ENCODE measurements at places on chromosomes 2 and 18. TPM values are rescaled to one million over a fixed set of nuclear protein-coding genes. Genes with fewer than 3 reads are reported as not detected.
A peak's percentile ranks its signal among the peaks of the same experiment; 100 is the strongest.

The TUBA4B gene
- total RNA-seq: not detected

The ZBTB7C gene
- total RNA-seq: 1.4 TPM

The PLGLB1 gene
- 1.8 TPM for total RNA-seq

The BCL2L11 gene
- 10.8 TPM for total RNA-seq

The FAM228A gene
- 0.31 TPM for total RNA-seq

The SEC11C gene
- 32.8 TPM for total RNA-seq

The C2orf78 gene
- total RNA-seq: not detected

The BOLL gene
- total RNA-seq: not detected

The SLC19A3 gene
- 0.56 TPM for total RNA-seq

The ANKRD29 gene
- 0.48 TPM for total RNA-seq

The C2orf66 gene
- not detected for total RNA-seq

DNA sequence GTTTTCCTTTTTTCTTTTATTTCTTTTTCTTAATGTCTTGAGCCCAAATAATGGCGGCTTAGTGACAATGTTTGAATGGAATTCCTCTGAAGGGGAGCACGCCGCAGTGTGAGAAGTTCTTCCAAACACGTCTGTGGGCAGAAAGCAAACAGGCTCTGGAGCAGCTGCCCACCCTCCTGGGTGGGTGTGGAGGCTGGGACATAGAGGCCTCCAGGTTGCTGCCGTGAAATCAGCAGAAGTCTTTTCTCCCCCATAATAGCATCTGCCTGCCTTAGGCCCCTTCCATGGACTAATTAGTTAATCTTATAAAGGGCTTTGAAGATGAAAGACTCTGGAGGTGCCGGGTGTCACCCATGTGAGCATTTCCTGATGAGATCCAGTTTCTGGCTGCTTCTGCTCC is 213.9 kb downstream of the SH3RF3 start:
- no peak for DNase-seq
- H3K4me3 ChIP-seq: no peak overlapping the region
- H3K27ac ChIP-seq: peak overlapping the region; percentile 30

DNA sequence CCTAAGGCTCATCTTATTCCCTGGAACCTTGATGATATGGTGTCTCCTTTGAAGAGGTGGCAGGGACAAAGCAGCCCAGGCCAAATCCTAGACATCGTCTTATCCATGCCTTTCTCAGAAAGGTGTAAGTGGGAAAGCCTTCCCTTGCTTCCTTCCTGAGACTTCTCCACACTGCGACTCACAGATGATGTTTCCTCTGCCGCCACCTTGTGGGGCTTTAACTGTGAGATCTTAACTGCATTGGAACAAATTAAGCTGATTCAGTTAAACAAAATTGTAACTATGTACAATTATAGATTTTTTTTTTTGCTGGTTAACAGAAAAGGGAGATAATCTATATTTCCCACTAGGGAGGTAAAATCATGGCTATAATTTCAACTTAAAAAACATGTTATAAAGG is 10.0 kb upstream of the GCA start:
- H3K27me3 ChIP-seq: peaks cover 13% of the 10 kb centered on the region
- no peak overlapping the region for H3K4me3 ChIP-seq
- H3K27ac ChIP-seq: no peak overlapping the region
- no peak for DNase-seq
- no peaks in the 10 kb centered on the region for H3K4me1 ChIP-seq

DNA sequence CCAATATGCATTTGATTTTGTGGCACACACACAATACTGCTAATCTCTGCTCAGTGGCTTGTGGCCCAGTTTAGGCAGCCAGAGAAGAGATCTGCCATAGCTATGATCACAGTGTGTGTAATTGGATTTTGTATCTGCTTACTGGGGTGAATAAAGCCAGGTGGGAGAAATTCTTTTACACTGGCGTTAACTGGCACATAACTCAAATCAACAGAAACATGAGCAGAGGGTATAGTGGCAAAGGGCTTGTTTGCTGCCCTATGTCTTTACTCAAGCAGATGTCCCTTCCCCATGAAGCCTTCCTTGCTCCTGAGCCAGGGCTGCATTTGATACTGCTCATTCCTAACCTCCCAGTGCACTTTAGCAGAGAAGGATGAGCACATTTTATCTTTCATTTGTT is 28.5 kb downstream of the STON1 start:
- H3K4me1 ChIP-seq: no peaks in the 10 kb centered on the region
- H3K27me3 ChIP-seq: no peaks in the 10 kb centered on the region
- no peak for DNase-seq
- no peak overlapping the region for H3K27ac ChIP-seq
- no peaks in the 10 kb centered on the region for H3K36me3 ChIP-seq

DNA sequence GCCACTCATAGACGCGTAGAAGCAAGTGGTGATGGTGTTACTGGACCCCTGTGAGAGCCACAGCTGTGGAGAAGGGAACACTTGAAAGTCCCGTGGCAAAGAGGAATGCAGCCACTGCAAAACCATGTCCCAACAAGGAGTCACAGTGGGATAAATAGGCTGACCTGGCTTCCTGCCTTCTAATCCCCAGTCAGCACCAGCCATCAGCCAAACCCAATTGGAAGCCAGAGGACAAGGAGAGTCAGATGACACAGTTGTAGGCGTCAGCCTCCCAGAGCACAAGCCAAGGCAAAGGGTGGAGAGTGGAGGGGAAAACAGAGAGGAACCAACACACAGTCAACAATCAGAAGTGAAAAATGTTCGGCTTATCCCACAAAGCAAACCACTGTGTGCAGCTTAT is 5.5 kb upstream of the CYBRD1 start:
- no peak for DNase-seq
- no peaks in the 10 kb centered on the region for H3K27me3 ChIP-seq
- no peak overlapping the region for H3K4me3 ChIP-seq
- H3K27ac ChIP-seq: no peak overlapping the region
- no peaks in the 10 kb centered on the region for H3K36me3 ChIP-seq
- peaks cover 11% of the 10 kb centered on the region for H3K4me1 ChIP-seq

DNA sequence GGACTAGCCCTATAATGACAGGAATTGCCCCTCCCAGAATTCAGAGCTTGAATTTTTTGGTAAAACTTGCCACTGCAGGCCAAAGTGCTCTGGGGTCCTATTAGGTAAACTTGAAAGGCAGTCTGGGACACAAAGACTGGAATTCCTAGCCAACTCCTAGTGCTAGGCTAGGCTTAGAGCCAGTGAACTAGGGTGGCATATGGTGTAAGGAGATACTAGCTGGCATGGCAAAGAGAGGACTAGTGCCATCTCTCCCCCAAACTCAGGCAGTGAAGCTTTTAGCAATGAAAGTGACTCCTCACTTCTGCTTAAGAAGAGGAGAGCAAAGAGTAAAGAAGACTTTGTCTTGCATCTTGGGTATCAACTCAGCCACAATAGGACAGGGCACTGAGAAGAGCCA is 410.5 kb upstream of the CNTNAP5 start:
- H3K27me3 ChIP-seq: no peaks in the 10 kb centered on the region
- H3K4me3 ChIP-seq: no peak overlapping the region
- H3K27ac ChIP-seq: no peak overlapping the region
- H3K36me3 ChIP-seq: no peaks in the 10 kb centered on the region
- no peak for DNase-seq

GRCh38 chr2:111239581-111240249 is 119.0 kb downstream of the BCL2L11 start:
- H3K4me3 ChIP-seq: no peak overlapping the region
- H3K36me3 ChIP-seq: peaks cover 12% of the 10 kb centered on the region
- peaks cover 11% of the 10 kb centered on the region for H3K4me1 ChIP-seq
- H3K27me3 ChIP-seq: no peaks in the 10 kb centered on the region
- H3K27ac ChIP-seq: no peak overlapping the region

DNA sequence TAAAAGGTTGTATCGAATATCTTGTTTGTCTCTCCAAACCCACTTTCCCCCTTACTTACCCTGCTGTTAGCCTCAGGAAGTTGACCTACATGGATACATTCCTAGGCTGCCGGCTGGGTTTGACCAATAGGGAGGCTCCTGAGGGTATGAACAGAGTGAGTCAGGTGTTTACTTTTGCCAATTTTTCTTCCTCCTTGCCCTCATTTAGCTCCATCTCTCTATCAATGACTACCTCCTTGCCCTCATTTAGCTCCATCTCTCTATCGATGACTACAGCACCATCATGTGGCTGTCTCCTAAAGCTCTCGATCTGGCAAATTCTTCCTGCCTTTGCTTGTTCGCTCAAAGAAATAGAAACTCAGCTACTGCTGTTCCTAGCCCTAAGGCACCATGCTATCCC is 571.9 kb upstream of the CRIM1 start:
- peaks cover 4% of the 10 kb centered on the region for H3K27me3 ChIP-seq
- no peak for DNase-seq
- no peaks in the 10 kb centered on the region for H3K4me1 ChIP-seq
- no peak overlapping the region for H3K27ac ChIP-seq

GRCh38 chr2:159714247-159714930 is 2.1 kb downstream of the MARCHF7 start:
- H3K36me3 ChIP-seq: peaks cover 12% of the 10 kb centered on the region
- H3K27me3 ChIP-seq: no peaks in the 10 kb centered on the region
- no peak for DNase-seq

DNA sequence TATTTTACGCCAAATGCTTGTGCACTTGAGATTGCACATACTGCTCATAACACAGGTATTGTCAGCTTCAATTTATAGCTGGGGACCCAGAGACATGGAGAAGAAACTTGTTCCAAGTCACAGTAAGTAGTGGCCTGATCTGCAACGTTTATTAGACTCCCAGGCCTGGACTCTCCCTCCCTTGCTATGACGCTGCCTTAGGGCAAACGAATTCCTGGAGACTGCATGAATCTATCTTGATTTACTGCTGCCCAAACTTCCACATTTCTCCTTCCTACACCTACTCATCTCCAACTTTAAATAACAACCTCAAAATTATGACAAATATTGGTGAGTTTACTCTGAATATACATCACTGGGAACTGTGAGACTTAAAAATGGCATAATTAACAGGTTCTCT is 145.1 kb upstream of the CCDC195 start:
- H3K36me3 ChIP-seq: peaks cover 2% of the 10 kb centered on the region
- no peak overlapping the region for H3K4me3 ChIP-seq
- peaks cover 4% of the 10 kb centered on the region for H3K4me1 ChIP-seq

- H3K4me1 ChIP-seq: peaks cover 17% of the 10 kb centered on the region
- H3K27me3 ChIP-seq: no peaks in the 10 kb centered on the region
- H3K36me3 ChIP-seq: no peaks in the 10 kb centered on the region
- H3K4me3 ChIP-seq: no peak overlapping the region
Observed at GRCh38 chr2:193847991-193848390, 1653.3 kb upstream of the TMEFF2 start.

DNA sequence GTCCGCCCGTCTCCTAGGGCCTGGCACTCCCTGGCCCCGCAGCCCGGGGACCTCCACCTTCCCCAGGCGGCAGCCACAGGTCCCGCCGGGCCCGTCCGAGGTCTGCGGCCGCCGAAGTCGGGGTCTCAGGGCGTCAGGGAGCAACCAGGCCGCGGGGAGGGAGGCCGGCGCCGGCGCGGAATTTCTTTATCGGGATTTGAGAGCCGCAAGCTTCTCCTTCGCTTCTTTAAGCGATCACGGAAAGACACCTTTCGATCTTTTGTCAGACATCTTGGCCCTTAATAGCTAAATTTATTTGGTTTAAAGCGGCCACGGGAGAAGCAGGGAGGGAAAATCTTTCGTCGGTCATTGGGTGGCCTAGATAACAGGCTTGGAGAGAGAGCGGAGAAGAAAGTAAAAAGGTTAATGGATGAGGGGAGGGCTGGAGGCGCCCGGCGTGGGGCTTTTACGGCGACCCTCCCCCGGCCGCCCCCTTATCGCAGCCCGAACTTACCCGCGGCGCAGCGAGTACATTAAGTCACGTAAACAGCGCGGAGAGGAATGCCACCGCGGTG is 4.3 kb upstream of the GATA6 start:
- peaks cover 70% of the 10 kb centered on the region for H3K27me3 ChIP-seq
- H3K27ac ChIP-seq: no peak overlapping the region
- peaks cover 24% of the 10 kb centered on the region for H3K4me1 ChIP-seq
- DNase-seq: no peak
- H3K4me3 ChIP-seq: peak overlapping the region; percentile 56

- H3K27me3 ChIP-seq: peaks cover 39% of the 10 kb centered on the region
- no peaks in the 10 kb centered on the region for H3K4me1 ChIP-seq
- DNase-seq: no peak
Observed at GRCh38 chr2:175251425-175252041, 70.0 kb upstream of the ATP5MC3 start.

DNA sequence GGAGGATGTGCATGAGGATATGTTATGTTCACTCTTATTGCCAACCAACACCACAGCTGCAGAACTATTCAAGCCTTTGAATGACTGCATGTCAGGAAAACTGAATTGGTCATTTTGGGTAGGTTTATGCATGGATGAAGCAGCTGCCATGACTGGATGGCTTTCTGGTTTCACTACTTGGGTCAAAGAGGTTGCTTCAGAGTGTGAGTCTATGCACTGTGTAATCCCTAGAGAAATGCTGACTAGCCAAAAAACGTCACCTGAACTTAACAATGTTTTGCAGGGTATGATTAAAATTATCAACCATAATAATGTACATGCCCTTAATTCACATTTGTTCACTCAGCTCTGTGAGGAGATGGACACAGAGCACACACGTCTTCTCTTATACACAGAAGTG is 206.7 kb upstream of the RBBP8 start:
- peaks cover 2% of the 10 kb centered on the region for H3K27me3 ChIP-seq
- H3K36me3 ChIP-seq: no peaks in the 10 kb centered on the region
- H3K4me3 ChIP-seq: no peak overlapping the region
- DNase-seq: no peak

- peaks cover 2% of the 10 kb centered on the region for H3K4me1 ChIP-seq
- H3K27ac ChIP-seq: no peak overlapping the region
- DNase-seq: no peak
- H3K36me3 ChIP-seq: no peaks in the 10 kb centered on the region
Observed at GRCh38 chr2:2849464-2850217, 518.6 kb upstream of the MYT1L start.

DNA sequence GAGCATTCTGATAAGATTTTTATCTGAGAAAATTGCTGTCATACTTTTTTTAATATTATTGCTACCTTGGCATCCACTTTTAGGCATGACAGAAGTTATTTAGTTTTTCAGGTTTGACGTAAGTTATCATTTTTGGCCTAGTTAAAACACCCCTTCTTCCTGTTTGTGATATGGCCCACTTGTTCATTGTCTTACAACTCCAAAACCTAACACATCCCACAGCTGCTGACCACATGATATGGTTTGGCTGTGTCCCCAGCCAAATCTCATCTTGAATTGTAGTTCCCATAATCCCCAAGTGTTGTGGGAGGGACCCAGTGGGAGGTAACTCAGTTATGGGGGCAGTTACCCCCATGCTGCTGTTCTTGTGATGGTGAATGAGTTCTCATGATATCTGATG is 388.1 kb downstream of the SLC4A3 start:
- no peak for DNase-seq
- no peak overlapping the region for H3K27ac ChIP-seq
- H3K36me3 ChIP-seq: no peaks in the 10 kb centered on the region
- no peak overlapping the region for H3K4me3 ChIP-seq
- H3K27me3 ChIP-seq: no peaks in the 10 kb centered on the region

- H3K27ac ChIP-seq: no peak overlapping the region
- no peak for DNase-seq
- peaks cover 13% of the 10 kb centered on the region for H3K36me3 ChIP-seq
- no peaks in the 10 kb centered on the region for H3K27me3 ChIP-seq
- H3K4me1 ChIP-seq: peaks cover 22% of the 10 kb centered on the region
Observed at GRCh38 chr18:10850216-10850615, 299.2 kb downstream of the PIEZO2 start.
